Activated effector memory CD4-positive, alpha-beta T cell treated with Interleukin-2 at 50 U/mL for 16 hours (primary cell): ENCODE measurements at places on chromosomes 11 and 22.

DNA sequence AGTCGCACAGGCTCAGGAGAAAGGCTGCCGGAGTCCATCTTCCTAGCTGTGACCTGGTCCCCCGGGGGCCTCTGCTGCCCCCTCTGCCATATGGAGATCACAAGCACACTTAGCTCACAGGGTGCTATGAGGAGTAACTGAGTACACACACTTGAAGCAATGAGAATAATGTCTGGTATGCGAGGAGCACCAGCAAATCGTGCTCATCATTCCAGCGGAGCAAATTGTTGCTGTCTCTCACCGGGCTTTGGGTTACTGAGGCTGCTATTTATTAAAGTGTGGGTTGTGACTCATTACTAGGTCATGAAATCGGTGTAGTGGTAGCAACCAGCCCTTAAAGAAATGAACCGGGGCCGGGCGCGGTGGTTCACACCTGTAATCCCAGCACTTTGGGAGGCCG, 48.1 kb upstream of the EIF3D start:
- DNase-seq = no peak

DNA sequence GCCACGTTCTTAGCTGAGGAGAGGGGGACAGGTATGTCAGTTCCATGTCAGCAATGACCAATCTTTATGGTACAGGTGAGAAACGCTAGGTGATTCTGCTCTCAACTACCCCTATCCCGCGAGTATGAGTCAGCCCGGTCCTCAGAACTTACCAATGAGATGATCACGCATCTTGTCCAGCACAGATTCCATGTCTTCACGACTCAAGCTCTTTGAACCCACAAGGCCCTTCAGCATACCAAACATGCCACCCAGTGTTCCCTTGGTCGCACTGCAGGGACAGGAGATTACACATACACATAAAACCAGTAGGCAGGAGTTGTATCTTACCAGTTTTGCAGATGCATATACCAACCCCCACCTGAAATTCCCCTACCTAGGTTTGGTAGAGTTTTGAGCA, 2.9 kb downstream of the SRPRA start:
- no peak for DNase-seq

DNA sequence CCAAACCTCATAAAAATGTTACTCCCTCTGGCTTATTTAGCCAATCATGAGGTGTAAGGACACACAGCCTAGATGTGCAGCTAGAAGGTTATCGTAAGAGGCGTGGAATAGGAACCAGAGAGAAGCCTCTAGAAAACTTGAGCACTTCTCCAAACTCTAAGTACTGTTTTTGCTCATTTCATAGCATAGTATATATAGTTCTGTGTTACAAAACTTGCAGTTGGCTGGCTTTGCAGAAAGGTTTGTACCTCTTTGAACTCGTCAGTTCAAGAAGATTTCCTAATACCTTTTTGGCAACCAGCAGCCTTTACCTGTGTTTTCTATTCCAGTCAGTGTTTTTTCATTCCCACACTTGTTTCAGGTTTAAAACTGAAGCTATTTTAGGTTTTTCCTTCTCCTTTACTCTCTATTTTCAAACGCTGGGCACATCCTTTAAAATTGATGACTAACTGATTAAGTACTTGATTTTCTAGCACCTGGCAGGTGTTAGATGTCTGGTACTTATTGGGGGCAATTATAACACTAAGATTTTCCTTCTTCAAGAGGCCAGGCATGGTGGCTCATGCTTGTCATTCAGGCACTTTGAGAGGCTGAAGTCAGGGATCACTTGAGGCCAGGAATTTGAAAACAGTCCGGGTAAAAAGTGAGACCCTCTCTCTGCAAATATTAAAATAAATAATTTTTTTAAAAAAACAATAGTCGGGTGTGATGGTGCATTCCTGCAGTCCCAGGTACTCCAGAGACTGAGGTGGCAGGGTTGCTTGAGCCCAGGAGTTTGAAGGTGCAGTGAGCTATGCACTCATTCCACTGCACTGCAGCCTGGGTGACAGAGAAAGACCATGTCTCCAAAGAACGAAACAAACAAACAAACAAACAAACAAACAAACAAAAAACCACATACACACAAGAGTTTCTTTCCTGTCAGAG, 125.2 kb downstream of the LRRC4C start:
- no peak for DNase-seq

- no peak for DNase-seq
Measured at GRCh38 chr11:32821517-32821916, 8.2 kb upstream of the PRRG4 start.

- DNase-seq = no peak
Measured at GRCh38 chr22:18024956-18025720, 777 bp upstream of the MICAL3 start.

GRCh38 chr22:35455529-35455928, 55.6 kb downstream of the MCM5 start:
- no peak for DNase-seq
